ENCODE measurements at places on chromosomes 2 and 18.

- no peak for DNase-seq
These were observed 1086.8 kb upstream of the PIK3C3 start for GRCh38 chr18:40868110-40868858.

DNA sequence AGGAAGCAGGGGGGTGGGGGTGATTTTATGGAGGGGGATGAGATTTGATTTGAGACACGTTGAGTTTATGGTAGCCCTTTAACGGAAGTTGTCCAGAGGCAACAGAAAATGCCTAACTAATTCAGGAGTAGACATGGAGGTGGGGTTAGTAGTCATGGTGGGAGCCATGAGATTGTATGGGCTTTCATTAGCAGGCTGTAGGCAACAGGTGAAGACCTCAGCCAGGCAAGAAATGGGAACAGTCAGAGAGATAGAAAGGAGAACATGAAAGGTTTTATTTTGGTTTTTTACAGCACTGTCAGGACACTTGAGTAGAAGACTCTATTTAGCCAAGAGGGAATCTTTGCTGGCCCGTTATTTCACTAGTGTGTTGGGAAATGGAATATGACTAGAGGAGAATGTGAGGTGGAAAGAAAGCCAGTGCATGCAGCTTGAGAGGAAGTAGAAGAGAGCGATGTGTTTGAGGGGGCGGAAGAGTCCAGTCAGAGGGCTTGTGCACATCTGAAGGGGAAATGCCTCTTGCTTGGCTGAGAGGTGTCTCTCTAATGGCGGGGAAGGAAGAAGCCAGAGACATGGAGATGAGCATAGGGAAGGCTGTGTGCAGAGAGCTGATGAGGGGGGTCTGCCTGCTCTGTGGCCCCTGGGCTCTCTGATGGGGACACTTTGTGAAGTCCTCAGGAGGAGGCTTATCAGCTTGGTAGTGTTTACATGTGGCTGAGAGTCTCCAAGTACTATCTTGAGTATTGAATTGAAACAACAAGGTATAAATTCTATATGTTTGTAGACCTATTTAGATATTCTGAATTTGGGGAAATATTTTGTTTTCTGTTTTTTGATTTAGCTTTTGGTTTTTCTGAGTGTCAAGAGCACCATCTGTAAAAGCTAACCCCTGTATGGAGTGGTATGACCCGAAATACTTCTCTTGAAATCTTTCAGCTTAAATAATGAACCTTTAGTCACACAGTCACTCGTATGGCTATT lies 66.9 kb upstream of the ITM2C start:
- DNase-seq = peak; percentile 33

- DNase-seq = no peak
These were observed 122.9 kb upstream of the UNC80 start for GRCh38 chr2:209648714-209649113.

- DNase-seq = no peak
These were observed 97.1 kb downstream of the USP40 start for GRCh38 chr2:233469261-233470010.

DNA sequence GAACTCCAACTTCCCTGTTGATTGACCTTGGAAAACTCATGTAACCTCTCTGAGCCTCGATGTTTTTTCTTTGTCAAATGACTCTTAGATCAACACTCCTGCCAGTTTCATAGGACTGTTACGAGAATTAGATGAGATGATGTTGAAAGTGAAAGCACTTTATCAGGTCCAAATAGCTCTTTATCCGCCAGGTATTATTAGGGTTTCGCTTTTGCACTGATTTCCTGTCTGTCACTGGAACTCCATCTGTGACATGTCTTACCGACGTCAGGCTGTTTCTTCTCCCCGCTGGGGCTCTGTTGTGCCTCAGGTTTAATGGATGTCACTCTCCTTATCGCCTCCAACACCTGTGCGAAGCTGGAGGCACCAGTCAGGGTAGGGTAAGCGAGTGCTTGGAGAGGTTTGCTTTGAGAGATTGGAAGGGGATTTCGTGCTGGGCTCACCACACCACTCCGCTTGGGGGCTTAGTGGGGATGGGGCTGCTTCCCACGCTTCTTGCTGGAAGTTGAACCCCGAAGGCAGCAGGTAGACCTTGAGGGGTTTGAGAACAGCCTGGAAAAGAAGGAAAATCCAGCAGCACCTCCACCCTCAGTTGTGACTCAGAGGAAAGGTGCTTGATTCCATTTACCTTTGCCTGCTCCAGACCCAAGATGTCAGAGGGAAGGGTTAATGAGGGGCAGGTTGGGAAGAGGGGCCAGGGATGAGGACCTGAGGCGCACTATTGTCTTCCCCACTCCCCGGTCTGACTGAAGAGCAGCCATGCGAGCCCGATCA lies 4.3 kb downstream of the GAD1 start:
- DNase-seq = peak; percentile 33

DNA sequence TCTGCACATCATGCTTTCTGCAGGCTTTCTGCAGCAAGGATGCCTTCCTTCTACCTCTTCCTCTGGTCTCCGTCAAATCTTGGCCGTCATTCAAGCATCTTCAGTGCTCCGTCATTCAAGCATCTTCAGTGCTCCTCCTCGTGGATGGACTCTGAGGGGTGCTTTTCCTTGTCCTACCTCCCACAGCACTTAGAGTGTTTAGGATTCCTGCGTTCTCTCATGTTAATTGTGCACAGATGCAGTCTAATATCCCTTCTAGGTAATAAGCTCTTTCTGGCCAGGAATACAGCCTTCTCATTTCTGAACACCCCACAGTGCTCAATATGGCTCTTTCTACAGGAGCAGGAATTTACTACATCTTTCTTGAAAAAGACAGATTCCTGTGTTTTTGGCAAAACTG lies 59.8 kb downstream of the ZNF236 start:
- DNase-seq = no peak

DNA sequence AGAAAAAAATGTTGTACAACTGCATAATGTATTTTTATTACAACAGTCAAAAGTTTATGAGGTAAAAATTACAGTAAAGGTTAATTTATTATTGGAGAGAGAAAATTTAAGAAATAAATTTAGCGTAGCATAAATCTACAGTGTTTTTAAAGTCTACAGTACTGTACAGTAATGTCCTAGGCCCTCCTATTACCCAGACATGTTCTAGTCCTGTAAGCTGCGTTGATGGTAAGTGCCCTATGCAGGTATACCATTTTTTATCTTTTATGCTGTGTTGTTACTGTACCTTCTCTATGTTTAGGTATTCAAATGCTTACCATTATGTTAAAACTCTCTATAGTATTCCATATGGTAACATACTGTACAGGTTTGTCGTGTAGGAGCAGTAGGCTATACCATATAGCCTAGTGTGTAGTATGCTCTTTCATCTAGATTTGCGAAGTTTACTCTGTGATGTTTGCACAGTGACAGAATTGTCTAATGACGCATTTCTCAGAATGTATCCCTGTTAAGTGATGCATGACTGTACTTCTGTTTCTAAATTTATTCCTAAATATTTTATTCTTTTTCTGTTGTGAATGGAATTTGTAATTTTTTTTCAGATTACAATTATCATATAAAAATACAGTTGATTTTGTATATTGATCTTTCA lies 24.5 kb downstream of the ABI2 start:
- no peak for DNase-seq

- no peak for DNase-seq
These were observed 99.5 kb upstream of the AGAP1 start for GRCh38 chr2:235394278-235394828.

GRCh38 chr2:15914596-15915385 lies 25.6 kb upstream of the MYCN start:
- DNase-seq = no peak

- DNase-seq = no peak
These were observed 15.5 kb downstream of the CEP192 start for GRCh38 chr18:13006531-13007247.

DNA sequence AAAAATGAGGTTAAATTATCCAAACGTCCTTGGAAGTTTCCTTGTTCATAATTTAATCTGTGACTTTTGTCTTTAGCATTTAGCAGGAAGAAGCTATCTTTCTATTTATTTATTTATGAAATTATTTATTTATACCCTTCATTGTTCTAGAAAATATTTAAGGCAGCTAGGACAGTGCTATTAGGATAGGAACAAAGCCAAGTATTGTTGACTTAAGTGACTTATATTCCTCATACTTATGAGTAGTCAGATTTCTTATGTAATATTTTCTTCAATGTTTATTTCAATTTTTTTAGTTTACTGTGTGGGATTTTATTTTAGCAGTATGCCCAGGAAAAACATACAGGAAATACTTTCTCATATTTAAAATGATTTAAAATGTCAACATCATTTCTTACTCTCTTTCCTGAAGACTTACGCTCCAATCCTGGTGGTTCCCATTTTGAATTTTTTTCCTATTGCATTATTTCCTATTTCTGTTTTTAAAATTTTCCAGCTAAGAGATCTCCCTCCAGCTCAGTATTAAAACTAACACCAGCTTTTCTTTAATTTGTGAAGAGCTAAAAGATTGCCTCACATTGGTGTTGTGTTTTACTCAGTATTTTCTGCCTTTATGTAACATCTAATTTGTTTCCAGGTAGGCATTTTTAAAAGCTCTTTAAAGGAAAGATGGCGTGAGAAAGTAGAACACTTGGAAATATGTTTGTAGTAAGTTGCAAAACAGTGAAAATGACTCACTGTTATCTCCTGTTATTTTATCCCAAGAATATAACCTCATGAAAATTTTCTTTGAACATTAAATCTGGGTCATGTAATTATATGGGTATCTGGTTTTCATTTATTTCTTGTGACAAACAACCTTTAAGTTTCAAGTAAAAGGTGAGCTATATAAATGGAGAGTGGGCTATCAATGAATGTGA lies 32.2 kb downstream of the MAPRE2 start:
- no peak for DNase-seq

DNA sequence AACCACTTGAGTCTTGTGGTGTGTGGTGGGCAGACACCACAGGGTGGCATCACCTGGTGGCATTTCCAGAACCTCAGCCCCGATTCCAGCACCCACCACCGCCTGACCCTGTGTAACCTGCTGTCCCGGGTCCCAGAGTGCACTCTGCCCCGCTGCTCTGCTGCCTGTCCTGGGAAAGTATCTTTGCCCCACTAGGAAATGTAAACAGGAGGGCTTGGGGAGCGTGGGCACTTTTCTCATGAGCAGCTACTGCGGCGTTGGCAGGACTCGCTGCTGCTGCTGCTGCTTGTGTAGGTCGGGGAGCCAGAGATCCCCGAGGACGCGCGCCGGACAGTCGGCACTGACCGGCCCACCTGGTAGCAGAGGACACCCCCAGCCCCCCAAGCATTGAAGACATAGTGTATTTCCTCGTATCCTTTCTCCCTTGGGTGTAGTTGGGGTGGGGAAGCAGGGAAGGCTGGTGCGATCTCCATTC lies 13.4 kb downstream of the DTYMK start:
- no peak for DNase-seq

DNA sequence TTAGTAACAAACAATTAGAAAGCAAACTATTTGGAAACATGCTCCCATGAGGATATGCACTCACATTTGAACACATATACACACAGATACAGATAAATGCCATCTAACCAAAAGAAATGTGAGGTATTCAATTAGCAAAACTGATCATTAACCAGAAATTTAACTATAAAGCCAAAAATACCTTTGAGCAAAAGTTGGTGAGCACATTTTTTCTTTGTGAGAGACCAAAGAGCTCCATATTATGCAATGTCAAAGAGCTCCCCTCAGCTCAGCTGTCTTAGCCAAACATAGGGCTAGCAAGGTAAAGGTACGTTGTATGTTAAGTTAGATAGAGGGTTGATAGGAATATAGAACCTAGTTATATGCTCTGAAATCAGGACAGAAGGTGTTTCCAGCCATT lies 43.8 kb downstream of the CYBRD1 start:
- no peak for DNase-seq

- DNase-seq = no peak
These were observed 268.5 kb upstream of the LRATD1 start for GRCh38 chr2:14363976-14364375.

- no peak for DNase-seq
These were observed 112.5 kb downstream of the SMAD7 start for GRCh38 chr18:48838166-48838775.

- DNase-seq = no peak
These were observed 209.1 kb upstream of the KCNJ3 start for GRCh38 chr2:154489266-154489858.

GRCh38 chr2:171688129-171688465 lies 828 bp downstream of the DYNC1I2 start:
- DNase-seq = no peak

GRCh38 chr2:95047629-95048510 lies 22.4 kb downstream of the MAL start:
- no peak for DNase-seq

- no peak for DNase-seq
These were observed 31.5 kb upstream of the LYPD6B start for GRCh38 chr2:149006883-149007543.

GRCh38 chr2:202909394-202910192 lies 1.9 kb downstream of the WDR12 start:
- no peak for DNase-seq

DNA sequence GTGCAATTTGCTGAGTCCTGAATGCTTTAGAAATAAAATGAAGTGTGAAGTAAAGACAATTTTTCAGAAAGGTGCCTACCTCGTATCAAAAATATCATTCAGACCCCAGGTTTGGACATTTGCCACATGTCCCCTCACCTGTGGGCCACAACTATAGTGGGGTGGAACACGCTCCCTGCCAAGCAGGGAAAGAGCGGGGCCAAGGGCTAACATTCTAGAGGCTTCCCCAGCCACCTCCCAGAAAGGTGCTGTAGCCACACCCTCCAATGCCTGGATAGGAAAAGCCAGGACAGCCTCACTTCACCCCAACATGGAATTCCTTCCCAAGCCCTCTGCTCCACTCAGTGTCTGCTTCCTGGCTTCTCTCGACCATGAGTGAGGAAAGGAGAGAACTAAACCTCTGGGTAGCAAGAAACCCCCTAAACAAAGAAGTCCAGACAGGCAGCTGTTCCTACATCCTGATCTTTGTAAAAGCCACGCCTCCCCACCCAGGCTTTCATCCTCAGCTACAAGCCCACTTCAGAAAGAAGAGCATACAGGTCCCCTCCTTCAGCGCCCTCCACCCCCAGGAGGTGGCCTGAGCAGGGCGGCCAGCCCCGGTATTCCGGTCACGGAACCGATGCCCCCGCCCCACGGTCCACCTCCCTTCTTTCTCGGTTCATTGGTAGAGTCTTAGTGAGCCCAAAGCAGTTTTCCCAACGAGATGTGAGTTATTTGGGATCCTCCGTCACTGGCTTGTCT lies 2.1 kb downstream of the COL6A3 start:
- DNase-seq = no peak

DNA sequence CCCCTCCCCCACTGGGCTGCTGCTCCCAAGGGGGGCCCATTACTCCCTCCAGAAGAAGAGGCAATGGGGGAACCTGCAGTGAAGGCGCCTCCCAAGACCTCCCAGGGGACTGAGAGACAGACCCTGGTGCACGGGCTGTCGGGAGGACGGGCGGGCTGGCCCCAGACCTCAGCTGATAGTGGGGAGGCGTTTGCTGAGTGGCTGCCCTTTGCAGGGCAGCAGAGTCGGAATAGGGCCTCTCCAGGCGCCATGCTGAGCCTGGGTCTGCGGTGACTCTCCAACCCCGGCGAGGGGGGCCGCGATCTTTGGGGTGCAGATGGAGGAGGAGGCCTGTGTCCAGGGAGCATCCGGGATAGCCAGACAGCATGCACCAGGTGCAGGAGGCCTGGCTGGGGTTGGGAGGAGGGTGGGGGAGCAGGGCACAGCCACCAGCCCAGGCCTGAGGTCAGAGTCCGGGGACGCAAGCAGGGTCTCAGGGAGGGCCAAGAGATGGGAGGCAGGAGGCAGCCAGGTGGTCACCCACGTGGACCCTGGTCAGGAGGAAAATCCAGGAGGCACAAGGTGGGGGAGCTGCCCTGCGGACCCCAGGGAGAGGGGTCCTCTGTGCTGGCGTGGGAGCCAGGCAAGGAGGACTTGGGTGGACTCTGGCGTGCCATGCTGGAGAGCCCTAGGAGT lies 11.0 kb downstream of the CROCC2 start:
- no peak for DNase-seq

Data from CD4-positive, alpha-beta T cell treated with Interleukin-6 for 4 hours (primary cell).